ENCODE measurements at places on chromosomes 16 and 17.
A peak's percentile ranks its signal among the peaks of the same experiment; 100 is the strongest.

GRCh38 chr17:40522250-40522960 lies 21.0 kb upstream of the TNS4 start:
- no peak overlapping the region for H3K4me3 ChIP-seq
- peaks cover 5% of the 10 kb centered on the region for H3K36me3 ChIP-seq
- no peak for DNase-seq
- no peak overlapping the region for H3K27ac ChIP-seq

- H3K27me3 ChIP-seq: no peaks in the 10 kb centered on the region
- no peaks in the 10 kb centered on the region for H3K36me3 ChIP-seq
- no peaks in the 10 kb centered on the region for H3K4me1 ChIP-seq
- no peak overlapping the region for H3K27ac ChIP-seq
Observed at GRCh38 chr16:88415713-88416323, 33.1 kb downstream of the ZNF469 start.

DNA sequence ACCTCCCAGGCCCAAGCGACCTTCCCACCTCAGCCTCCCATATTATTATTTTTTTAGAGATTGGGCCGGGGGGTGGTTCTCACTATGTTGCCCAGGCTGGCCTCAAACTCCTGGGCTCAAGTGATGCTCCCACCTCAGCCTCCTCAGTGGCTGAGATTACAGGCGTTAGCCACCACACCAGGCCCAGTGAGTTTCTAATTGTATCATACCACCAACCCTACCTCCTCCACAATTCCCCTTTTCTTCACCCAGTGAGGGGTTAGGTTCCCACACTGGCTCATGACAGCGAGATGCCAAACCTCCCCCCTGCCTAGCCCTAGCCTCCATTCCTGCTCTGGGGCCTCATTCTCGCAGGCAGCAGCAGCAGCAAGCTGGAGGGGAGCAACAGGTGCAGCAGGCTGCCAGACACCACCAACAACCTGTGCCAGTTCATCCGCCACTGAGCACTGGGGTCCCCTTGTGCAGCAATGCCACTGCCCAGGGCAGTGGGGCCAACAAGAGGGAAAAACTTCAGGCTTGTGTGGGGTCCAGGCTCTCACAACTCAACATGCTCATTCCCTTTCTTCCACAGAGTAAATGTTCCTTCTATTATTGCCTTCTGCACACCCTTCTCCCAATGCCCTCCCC lies 9.1 kb downstream of the ATP6V0D1 start:
- H3K4me1 ChIP-seq: no peaks in the 10 kb centered on the region
- H3K36me3 ChIP-seq: no peaks in the 10 kb centered on the region
- no peaks in the 10 kb centered on the region for H3K27me3 ChIP-seq
- no peak for DNase-seq
- H3K4me3 ChIP-seq: no peak overlapping the region
- H3K27ac ChIP-seq: no peak overlapping the region

- H3K4me3 ChIP-seq: no peak overlapping the region
- DNase-seq: no peak
- H3K36me3 ChIP-seq: peaks cover 39% of the 10 kb centered on the region
- no peaks in the 10 kb centered on the region for H3K27me3 ChIP-seq
Observed at GRCh38 chr16:3810198-3810664, 70.3 kb downstream of the CREBBP start.

DNA sequence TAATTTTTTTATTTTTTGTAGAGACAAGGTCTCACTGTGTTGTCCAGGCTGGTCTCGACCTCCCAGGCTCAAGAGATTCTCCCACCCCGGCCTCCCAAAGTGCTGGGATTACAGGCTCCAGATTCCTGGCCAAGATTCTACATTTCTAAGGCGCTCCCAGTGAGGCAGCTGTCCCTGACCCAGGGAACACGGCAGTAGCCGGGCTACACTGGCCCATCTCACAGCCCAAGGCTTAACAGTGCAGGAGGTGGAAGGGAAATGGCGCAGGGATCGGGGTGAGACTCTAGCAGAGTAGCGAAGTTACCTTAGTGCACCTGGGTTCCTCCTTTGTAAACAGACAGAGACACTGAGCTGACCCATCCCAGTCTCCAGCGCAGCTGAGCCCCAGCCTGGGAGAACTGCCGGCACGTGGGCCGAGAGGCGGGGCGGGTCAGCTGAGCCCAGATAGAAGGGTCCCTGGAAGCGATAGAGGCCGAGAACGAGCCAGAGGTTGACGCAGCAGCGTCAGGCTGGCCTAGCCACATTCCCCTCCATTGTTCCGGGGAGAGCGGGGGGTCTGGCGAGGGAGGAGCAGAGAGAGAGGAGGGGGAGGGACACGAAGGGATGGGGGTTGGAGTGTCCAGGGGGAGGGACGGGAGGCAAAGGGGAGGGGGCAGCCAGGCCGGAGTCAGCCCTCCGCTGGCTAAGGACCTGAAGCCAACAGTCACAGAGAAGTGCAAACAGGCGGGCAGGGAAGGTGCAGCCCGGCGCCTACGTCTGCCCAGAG lies 2.5 kb downstream of the CARHSP1 start:
- peaks cover 2% of the 10 kb centered on the region for H3K36me3 ChIP-seq
- no peak overlapping the region for H3K27ac ChIP-seq
- no peaks in the 10 kb centered on the region for H3K27me3 ChIP-seq
- H3K4me1 ChIP-seq: peaks cover 42% of the 10 kb centered on the region
- H3K4me3 ChIP-seq: peak overlapping the region; percentile 80

GRCh38 chr16:84360170-84360569 lies 8.2 kb upstream of the ATP2C2 start:
- H3K36me3 ChIP-seq: no peaks in the 10 kb centered on the region
- DNase-seq: peak; percentile 48
- H3K27me3 ChIP-seq: peaks cover 3% of the 10 kb centered on the region
- H3K4me3 ChIP-seq: no peak overlapping the region

- H3K4me1 ChIP-seq: peaks cover 7% of the 10 kb centered on the region
- peaks cover 12% of the 10 kb centered on the region for H3K27me3 ChIP-seq
- no peak for DNase-seq
- H3K36me3 ChIP-seq: peaks cover 34% of the 10 kb centered on the region
Observed at GRCh38 chr17:64784353-64785010, 122.4 kb upstream of the SMURF2 start.

DNA sequence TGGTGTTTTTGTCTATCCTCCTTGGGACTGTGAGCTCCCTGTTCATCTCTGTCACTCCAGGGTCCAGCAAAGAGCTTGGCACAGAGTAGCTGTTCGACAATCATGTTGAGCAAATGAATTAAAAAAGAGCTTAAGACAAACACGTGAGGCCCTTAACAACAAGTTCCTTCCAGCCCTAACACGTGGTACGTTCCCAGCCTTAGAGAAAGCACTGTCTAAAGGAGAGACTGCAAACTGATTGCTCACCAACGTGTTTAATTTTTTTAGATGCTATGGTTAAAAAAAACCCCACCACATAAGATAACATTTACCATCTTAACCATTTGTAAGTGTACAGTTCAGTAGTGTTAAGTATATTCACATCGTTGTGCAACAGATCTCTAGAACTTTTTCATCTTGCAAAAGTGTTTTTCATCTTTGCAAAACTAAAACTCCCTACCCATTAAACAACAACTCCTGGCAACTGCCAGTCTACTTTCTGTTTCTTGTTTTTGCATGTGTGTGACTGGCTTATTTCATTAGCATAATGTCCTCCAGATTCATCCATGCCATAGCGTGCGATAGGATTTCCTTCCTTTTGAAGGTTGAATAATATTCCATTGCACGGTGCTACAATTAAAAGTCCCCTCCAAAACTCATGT lies 28.2 kb downstream of the LAT start:
- DNase-seq: peak; percentile 59
- H3K4me1 ChIP-seq: peaks cover 68% of the 10 kb centered on the region
- H3K27ac ChIP-seq: peak overlapping the region; percentile 97
- no peak overlapping the region for H3K4me3 ChIP-seq

DNA sequence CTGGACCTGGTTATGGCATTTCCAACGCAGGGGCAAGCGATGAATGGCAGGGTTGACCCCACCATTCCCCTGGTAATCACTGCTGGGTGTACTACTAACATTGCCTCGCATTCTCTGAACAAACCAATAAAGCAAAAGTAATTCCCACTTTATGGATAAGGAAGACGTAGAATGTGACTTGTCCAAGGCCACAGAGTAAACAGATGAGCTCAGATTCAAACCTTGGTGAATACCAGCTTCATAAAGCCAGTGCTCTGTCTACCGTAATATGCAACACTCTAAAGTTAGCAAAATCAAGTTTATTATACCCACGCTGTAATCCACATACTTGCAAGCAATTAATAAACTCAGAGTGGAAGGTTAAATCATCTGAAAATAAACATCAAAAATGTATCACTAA lies 59.6 kb downstream of the ANKFY1 start:
- peaks cover 53% of the 10 kb centered on the region for H3K36me3 ChIP-seq
- no peak for DNase-seq
- no peaks in the 10 kb centered on the region for H3K27me3 ChIP-seq
- H3K4me1 ChIP-seq: peaks cover 3% of the 10 kb centered on the region
- H3K27ac ChIP-seq: no peak overlapping the region
- no peak overlapping the region for H3K4me3 ChIP-seq

DNA sequence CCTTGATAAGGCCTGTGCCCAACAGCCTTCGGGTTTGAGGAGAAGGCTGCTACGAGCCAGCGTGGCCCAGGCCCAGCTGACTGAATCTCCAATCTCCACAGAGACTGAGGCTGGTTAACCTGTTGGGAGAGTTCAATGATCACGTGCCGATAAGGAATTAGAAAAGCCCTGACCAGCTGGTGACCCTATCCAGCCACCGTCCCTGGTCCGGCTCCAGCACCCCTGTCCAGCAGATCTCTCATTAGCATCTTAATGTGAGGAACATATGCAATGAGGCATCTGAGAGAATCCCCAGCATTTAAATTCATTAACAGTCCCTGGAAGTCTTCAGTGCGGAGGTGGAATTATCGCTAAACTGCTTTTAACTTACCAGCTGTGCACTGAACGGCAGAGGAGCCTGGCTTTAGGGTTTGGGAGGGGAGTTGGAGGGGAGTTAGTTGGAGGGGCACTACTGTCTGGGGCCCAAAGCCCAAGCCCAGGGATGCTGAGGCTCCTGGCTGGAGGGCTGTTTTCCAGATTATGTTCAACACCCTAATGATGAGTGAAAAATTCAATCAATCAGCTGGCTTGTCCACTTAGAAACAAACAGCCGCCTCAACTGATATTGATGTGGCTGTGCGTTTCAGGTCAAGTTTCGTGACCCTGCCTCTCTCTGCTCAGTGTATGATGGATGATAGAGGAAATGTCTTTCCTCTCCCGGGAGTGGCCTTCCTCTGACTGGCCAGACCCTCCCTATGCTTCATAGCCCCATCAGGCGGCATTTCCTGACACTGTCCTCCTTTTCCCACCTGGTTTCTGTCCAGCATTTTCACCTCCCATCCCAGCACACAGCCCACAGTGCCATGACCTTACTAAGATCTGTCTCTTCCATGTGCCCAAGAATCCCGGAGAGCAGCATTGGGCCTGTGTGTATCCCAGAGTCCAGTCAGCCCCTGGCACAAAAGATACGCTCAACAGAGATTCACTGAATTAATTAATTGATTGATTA lies 184.5 kb downstream of the CCT6B start:
- no peak for DNase-seq
- H3K4me1 ChIP-seq: no peaks in the 10 kb centered on the region
- H3K36me3 ChIP-seq: no peaks in the 10 kb centered on the region
- H3K4me3 ChIP-seq: no peak overlapping the region
- H3K27ac ChIP-seq: no peak overlapping the region
- H3K27me3 ChIP-seq: no peaks in the 10 kb centered on the region

DNA sequence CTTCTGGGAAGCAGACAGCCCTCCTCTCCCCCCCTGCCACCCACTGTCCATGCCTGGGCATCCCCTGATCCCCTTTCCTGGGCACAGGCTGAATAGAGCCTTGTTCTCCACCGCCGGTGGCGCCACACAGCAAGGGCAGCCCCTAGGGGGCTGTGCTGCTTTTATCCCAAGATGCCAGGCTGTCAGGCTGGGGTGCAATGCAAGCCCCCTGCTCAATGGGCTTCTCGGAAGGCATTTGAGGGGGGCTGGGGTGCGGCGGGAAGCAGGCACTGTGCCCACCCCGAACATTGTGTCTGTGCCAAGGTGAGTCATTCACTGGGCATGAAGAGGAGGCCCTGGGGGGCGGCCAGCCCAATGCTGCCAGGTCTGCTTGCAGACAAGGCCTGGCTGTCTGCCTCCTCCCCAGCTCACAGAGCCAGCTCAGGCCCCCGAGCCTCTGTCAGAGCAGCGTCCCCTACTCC lies 1.5 kb upstream of the GFAP start:
- no peak for DNase-seq
- H3K27ac ChIP-seq: no peak overlapping the region
- H3K4me1 ChIP-seq: no peaks in the 10 kb centered on the region
- H3K4me3 ChIP-seq: no peak overlapping the region
- H3K27me3 ChIP-seq: peaks cover 1% of the 10 kb centered on the region

DNA sequence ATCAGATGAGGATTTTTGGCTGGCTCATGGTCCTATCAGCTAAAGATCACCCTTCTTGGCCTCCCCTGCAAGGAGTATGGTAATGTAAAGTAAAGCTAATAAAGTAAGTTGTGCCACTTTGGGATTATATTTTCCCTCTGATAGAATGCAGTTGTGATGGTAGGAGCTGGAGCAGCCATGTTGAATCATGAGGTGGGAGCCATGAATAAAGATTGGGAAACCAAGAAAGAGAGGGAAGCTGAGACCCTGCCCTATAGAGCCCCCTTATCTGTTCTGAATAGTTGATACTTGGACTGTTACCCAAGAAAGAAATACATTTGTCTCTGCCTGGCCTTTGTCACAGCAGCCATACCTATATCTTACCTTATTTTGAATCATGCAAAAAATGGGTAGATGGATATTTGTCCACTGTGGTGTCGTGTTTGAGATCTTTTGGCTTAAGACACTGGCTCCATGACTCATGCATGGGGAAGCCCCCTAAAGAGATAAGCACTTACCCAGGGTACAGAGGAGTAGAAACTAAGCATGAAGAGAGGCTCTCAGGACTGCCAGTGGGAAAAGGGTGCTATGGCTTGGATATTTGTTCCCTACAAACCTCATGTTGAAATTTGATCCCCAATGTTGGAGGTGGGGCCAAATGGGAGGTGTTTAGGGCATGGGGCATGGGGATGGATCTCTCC lies 17.7 kb upstream of the TVP23A start:
- peaks cover 4% of the 10 kb centered on the region for H3K4me1 ChIP-seq
- no peaks in the 10 kb centered on the region for H3K27me3 ChIP-seq
- no peak overlapping the region for H3K27ac ChIP-seq
- no peak overlapping the region for H3K4me3 ChIP-seq
- no peak for DNase-seq

DNA sequence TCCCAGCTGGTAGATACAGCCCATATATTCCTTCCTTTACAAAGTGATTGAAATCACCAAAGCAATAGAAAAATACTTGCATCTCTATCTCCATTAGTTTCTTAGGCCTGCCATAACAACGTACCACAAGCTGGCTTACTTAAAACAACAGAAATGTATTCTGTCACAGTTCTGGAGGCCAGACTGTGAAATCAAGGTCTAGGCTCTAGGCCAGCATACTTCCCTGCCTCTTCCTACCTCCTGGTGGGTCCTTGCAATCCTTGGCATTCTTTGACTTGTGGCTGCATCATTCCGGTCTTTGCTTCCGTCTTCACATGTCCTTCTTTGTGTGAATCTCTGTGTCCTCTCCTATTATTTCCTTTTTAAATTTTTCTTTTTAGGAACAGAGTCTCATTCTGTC lies 62.5 kb downstream of the ERCC4 start:
- H3K4me1 ChIP-seq: no peaks in the 10 kb centered on the region
- no peak for DNase-seq
- no peaks in the 10 kb centered on the region for H3K36me3 ChIP-seq
- no peaks in the 10 kb centered on the region for H3K27me3 ChIP-seq
- H3K27ac ChIP-seq: no peak overlapping the region
